SK-MEL-5 (cell line): ENCODE measurements at places on chromosomes 2 and 18. TPM values are rescaled to one million over a fixed set of nuclear protein-coding genes. Genes with fewer than 3 reads are reported as not detected.

PFN4 gene
- total RNA-seq, result 1.6 and 2.3 TPM in 2 replicates

CRYGD gene
- total RNA-seq, result not detected in 2 replicates

GRCh38 chr18:30512872-30513271 is 529.7 kb downstream of the DSC3 start:
- no peak for DNase-seq

CTAGE1 gene
- 0.03 TPM in 1 of 2 replicates, not detected in the other for total RNA-seq

GRCh38 chr2:235793163-235793752 is 299.4 kb downstream of the AGAP1 start:
- peak; percentile 9 for DNase-seq

GRCh38 chr2:105777031-105777482 is 32.3 kb downstream of the NCK2 start:
- DNase-seq, result no peak

- DNase-seq, result no peak
Measured at GRCh38 chr2:42834161-42834560, 41.8 kb upstream of the HAAO start.

PNKD gene
- total RNA-seq, result 25.5 and 27.1 TPM in 2 replicates

CYTIP gene
- not detected in 2 replicates for total RNA-seq

NFATC1 gene
- 4.9 and 5.8 TPM in 2 replicates for total RNA-seq

EVX2 gene
- not detected in 2 replicates for total RNA-seq

DNA sequence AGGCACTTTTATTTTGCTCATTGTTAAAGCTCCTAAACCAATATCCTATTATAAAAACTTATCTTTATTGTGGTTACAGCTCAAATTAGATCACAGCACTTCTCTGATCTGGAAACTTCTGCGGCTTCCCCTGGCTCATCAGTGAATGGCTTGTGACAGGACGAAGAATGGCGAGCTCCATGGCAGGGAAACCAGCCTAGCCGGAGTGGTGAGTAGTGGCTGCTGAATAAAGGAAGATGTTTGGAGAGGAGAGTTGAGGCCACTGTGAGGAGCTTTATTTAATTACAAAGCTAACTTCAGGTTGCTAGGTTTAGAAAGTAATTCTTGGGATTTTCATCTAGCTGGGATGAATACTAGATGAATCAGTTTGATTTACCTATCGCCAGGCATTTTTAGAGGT is 213.5 kb downstream of the CYRIA start:
- no peak for DNase-seq

FOXD4L1 gene
- total RNA-seq, result not detected in 2 replicates

DNA sequence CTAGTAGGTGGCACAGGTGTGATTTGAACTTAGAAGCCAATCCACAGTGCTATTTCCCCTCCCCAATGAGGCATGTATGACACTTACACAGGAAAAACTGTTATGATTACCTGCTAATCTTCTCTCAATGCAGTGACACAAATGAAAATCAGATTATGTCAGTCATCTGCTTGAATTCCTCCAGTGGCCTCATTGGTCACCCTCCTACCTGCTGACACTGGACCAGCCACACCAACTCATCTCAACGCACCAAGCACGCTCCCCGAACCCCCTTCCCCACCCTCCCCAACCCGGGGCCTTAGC is 82.2 kb upstream of the SEC11C start:
- no peak for DNase-seq

DNA sequence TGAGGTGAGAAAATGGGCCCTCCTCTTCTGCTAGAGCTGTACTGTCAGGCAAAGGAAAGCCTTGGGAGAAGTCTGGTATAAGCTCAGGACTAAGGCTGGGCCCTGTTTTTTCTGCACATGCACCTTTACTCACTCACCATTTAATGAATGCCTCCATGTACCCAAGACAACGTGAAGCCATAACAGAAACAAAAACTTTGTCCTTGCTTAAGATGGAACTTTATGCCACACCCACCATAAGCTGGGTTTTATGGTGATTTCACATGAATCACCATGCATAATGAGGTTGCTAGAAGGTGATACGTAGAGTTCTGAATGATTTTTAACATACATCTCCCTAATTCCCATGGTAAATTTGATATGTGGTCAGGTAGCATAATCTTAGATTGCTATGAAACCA is 63.7 kb upstream of the CYP26B1 start:
- no peak for DNase-seq

THSD7B gene
- 0.64 TPM in 1 of 2 replicates, not detected in the other for total RNA-seq

DNA sequence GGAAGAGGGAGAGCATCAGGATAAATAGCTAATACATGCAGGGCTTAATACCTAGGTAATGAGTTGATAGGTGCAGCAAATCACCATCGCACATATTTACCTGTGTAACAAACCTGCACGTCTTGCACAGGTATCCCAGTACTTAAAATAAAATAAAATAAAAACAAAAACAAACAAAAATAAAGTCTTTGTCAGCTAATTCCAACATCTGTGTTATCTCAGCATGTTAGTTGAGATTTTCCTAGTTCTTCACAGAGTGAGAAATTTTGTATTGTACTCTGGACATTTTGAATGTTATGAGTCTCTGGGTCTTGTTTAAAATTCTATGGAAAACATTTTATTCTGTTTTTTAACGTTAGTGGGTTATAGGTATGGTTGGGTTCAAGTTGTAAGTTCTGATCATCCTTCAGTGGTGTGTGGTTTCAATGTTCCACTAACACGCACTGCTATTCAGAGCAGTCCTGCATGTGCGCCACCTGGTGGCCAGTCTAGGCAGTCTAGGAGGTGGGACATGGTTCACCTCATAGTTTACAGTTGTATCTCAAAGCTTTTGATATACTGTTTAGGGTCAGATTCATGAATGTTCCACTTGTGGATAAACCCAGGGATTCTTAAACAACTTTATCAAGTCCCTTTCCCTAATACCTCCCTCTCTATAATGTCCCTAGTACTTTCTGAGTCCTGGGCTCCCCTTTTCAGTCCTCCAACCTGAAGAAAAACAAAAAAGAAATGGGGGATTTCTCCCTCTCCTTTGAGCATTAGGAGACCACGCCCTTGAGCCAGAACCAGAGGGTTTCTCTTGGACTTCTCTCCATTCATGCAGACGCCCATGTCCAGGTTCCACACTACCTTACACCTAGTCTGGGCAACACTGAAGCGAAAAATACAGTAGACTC is 213.4 kb upstream of the GATA6 start:
- peak; percentile 79 for DNase-seq

DNA sequence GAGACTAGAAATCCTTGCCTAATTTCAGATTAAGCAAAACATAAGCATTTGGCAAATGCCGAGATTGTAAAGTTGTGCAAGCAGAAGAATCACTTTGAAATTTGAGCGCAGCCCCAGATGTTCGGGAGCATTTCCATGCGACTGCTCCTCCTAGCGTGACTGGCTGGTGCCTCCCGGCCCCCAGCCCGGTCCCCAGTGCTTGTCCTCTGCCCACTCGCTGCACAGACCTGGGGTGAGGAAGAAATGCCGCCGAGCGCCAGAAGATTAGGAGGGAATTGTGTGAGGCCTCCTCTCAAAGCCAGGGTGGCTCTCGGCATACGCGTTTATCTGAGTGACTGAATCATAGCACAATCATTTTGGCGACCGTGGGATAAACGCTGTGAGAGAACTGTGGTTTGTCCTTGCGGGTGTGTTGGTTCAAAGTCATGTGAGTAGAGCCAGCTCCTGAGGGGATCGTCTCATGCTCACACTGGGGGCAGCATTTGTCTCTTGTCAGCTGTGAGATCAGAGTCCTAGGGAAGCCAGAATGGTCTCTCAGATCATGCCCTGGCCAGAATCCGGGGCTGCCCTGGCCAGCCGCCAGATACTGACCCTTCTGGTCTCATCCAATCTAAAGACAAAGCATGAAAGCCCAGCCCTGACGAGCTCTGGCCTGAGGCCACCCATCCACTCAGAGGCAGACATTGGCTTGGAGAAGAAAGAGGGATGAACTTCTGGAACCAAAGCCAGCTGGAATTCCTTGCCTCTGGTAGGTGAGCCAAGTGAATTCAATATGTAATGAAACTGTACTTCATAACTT is 189.3 kb downstream of the SH3RF3 start:
- DNase-seq, result no peak

DNA sequence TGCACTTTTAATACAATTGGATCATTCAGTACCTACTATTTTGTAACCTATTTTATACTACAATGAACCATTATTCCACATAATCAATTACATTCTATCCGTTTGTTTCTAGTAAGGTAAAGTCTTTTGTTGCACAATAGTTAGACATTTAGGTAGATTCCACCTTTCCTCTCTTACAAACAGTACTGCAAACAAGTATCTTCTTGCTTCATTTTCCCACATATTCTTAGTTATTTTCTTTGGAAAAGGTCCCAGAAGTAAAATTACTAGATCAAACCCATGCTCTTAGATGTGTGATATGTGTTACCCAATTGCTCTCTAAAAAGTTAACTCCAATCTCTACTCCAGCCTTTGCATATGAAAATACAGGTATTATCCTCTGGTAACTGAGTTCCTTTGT is 49.6 kb downstream of the SPIRE1 start:
- no peak for DNase-seq

ZBTB7C gene
- 0.16 TPM in 1 of 2 replicates, not detected in the other for total RNA-seq

TGFA gene
- total RNA-seq, result 2.1 and 2.4 TPM in 2 replicates

ALLC gene
- not detected in 2 replicates for total RNA-seq

DNA sequence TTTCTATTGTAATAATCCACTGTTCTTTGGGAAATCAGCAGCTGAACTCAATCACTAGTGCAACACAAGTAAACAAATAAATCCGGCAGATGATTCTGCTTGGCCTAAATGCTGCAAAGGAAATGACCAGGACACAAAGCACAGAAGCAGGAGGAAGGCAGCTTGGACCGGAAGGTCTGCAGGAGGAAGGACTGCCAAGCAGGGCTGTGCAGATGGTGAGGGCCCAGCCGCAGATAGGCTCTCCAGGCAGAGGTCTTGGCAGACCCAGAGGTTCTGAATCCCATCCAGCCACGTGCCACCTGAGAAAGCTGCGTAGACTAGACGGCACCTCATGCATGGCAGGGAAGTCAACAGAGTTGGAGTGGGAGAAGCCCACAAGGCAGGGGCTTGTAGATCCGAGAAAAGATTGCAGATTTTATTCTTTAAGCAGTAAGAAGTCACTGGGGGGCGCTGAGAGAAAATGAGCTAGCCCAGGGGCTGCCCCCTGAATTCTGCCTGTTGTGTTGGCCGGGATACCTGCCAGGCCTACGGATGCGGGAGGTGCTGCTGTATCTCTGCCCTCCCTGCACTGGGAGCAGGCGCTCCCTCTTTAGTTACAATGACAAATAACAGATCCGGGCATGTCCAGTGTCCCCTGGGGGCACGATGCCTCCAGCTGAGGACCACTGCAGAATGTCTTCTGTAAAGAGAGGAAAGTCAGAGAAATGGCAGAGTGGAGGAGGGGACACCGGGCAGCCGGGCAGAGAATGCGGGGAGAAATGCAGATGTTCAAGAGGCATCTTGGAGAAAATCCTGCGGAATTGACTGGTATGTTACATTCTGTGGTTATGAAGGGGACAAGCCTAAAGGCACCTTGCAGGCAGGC is 153.5 kb downstream of the PXDN start:
- no peak for DNase-seq

GRCh38 chr18:41042866-41043265 is 912.2 kb upstream of the PIK3C3 start:
- no peak for DNase-seq

- no peak for DNase-seq
Measured at GRCh38 chr2:211766689-211767088, 771.9 kb downstream of the ERBB4 start.

- no peak for DNase-seq
Measured at GRCh38 chr18:49621717-49622351, 60.0 kb downstream of the LIPG start.

DNA sequence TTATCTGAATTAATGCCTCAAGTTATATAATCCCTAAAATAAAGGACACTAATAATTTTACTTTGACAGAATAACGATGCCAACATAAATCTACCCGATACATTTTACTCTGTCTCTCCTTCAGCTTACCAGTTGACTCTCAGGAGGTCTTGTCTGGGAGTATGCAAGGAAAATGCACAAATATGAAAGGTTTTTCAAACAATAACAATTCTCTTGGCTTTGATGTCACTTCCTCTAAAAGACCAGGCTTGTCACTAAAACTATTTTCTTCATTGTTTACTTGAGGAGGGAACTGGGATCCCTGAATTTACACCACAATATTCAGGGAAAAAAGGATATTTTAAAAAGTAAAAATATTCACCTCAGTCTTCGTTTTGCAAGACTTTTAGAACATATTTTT is 97.2 kb downstream of the SOS1 start:
- DNase-seq, result no peak

MZT2B gene
- 98.7 and 112 TPM in 2 replicates for total RNA-seq
